ENCODE measurements at places on chromosomes 5 and 9.

GRCh38 chr9:37859043-37859442 lies 44.9 kb downstream of the SLC25A51 start:
- no peak for DNase-seq

GRCh38 chr9:116387934-116388698 lies 234.5 kb downstream of the PAPPA start:
- no peak for DNase-seq

- no peak for DNase-seq
Measured at GRCh38 chr5:150797384-150797783, 18.8 kb downstream of the SMIM3 start.

DNA sequence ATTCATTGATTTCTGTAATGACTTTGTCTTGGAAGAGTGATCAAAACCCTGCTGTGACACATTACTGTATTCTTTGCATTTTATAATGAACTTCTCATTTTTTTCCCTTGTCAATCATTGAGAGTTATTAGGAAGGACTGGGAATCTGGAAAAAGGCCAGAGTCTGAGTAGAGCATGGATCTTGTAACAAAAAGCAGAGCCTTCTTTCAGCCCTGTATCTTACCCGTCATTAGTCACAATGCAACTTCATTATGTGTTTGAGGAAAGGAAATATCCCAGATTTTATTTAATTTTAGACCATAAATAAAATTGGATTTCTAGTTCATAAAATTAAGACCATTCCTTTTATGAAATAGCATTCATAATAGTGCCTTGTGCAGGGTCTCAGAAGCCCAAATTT lies 131.4 kb downstream of the ARHGEF28 start:
- no peak for DNase-seq

DNA sequence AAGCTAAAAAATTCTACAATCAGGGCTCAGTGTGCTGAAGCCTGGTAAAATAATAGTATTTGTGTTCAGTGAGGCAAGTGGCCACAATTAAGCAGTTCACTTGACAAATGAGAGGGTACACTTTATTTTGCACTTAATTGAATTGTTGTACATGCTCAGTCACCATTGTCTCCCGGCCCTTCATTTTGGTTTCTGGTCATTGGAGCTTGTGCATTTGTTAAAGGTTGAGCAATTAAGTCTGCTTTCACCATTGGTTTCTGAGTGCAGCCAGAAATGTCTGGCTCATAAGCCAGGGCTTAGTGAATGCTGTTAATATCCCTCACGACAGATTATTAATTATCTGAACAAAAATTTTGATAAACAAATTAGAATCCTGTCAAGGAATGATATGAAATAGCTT lies 89.6 kb downstream of the PRDM6 start:
- no peak for DNase-seq

- no peak for DNase-seq
Measured at GRCh38 chr5:84257061-84257460, 127.6 kb downstream of the EDIL3 start.

- no peak for DNase-seq
Measured at GRCh38 chr9:120386390-120387131, 193.4 kb downstream of the CDK5RAP2 start.

DNA sequence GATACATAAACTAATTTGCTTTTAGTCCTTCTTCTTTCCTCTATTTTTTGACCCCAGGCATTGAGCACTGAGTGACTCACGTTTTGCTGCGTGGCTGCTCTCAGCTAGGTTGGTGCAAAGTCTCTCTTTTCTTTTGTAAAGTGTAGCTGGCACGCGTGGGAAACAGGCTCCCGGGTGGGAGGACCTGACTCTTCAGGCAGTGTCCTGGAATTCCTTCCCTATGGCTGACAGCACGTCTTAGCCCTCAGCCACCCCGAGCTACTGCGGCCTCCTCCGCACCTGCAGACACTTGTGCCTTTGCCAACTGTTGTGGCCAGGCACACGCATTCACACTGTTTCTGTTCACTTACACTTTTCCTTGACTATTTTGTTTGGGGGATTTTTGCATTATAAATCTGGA lies 877 bp upstream of the SCGB3A1 start:
- DNase-seq: no peak

- no peak for DNase-seq
Measured at GRCh38 chr9:124776618-124776953, 347 bp upstream of the OLFML2A start.

- no peak for DNase-seq
Measured at GRCh38 chr5:138552657-138553056, 9.6 kb upstream of the ETF1 start.

- no peak for DNase-seq
Measured at GRCh38 chr9:27125030-27125429, 16.0 kb downstream of the TEK start.

GRCh38 chr9:80376180-80376579 lies 804.4 kb downstream of the TLE4 start:
- DNase-seq: no peak

DNA sequence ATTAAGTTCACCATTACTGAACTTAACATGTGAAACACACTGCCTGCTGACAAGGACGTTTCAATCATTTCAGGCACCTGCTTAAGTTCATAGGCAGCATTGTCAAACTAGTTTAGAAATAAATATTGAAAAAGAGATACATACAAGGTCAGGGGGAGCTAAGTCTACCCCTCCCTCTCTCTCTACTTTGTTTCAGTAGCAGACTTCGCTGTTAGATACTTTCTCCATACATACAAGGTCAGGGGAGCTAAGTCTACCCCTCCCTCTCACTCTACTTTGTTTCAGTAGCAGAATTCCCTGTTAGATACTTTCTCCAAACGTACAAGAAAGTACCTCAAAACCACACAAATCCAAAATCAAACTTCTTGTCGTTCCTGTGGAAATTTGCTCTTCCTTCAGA lies 387.4 kb upstream of the PDE4D start:
- no peak for DNase-seq

- no peak for DNase-seq
Measured at GRCh38 chr9:23005156-23005555, 558.5 kb downstream of the DMRTA1 start.

- no peak for DNase-seq
Measured at GRCh38 chr5:143653766-143654282, 158.1 kb upstream of the HMHB1 start.
